ENCODE measurements at places on chromosomes 4 and X.

DNA sequence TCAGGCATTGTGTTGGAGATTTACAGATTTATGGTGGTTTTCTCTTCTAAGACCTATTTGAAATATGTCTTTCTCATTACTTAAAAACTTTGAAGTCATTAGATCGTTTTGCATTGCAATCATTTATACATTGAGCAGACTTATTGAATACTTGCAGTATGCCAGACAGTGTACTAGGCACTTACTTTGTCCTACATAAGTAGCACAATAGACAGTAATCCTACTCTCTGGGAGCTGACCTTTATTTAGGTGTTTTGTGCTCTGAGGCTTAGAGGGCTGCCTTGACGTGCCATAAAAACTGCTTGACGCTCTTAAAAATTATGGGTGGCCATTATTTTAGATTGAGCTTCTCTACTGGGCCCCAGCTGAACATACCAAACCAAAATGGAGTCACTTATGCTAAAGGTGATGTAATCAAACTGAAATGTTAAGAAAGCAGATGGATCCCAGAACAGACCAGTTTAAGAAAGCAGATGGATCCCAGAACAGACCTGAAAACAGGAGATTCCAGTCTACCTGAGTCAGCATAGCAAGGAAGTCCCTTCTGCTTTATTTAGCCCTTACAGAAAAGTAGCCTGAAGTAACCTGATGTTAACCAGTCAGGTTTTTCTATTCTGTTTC is 42.4 kb downstream of the PTTG2 start:
- no peak for DNase-seq

DNA sequence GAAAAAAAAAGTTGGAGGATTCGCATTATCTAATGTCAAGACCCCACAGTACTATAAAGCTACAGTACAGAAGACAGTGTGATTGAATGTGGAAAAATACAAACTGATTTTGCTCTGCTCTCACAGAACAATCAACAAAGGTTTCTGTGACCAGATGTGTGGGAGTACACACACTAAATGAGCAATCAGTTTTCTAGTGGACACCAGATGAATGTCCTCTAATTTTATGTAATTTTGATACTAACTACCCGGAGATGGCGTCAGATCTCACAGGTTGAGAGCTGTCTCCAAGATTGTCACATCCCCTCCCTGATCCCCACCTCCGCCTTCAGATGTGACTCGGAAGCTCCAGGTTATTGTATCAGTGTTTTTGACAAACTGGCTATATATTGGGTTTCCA is 81.9 kb upstream of the HUWE1 start:
- DNase-seq = no peak

DNA sequence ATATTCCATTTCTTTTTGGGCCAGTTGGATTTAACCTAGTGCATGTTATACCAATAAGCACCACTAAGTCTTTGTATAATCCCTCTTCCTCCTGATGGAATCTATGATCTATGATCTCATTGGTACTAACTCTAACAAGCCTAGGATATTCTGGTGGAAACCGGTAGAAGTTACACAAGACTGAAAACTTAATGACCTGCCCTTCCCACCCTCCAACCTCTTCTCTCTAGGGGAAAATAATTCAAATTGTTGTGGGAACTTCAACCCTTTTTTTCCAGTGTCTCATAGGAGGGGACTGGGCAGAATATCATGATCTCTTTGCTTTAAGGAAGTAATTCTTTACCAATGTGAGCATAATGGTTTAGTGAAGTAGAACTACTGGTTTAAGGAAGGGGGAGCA is 289.5 kb upstream of the BOD1L1 start:
- no peak for DNase-seq

GRCh38 chr4:41256131-41256739 is 493 bp upstream of the UCHL1 start:
- no peak for DNase-seq

DNA sequence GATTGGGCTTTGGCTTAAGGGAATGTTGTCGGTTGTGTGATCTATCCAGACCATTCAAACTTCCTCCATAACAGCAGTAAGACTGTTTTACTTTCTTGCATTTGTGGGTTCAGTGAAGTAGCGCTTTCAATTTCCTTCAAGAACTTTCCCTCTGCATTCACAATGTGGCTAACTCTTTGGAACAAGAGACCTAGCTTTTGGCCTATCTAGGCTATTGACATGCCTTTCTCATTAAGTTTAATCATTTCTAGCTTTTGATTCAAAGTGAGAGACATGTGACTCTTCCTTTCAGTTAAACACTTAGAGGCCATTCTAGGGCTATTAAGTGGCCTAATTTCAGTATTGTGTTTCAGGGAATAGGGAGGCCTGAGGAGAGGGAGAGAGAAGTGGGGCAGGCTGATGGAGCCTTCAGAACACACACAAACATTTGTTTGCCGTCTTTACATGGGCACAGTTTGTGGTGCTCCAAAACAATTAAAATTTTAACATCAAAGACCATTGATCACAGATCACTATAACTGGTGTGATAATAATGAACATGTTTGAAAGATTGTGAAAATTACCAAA is 34.1 kb downstream of the ADH5 start:
- no peak for DNase-seq
